H9 (cell line): ENCODE measurements at places on chromosomes 2 and 18.

DNA sequence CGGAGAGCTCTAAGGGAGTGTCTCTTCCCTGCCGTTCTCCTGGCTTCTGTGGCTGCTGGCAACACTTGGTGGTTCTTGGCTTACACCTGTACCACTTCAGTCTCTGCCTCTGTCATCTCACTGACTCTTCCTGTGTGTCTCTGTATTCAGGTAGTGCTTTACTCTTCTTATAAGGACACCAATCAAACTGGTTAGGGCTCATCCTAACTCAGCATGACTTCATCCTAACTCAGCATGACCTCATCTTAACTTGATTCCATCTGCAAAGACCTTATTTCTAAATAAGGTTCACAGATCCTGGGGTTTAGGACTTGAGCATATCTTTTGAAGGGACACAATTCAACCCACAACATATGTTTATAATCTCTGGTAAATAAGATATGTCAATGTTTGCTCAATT is 51.6 kb upstream of the DSEL start:
- DNase-seq, result no peak

GRCh38 chr2:71801969-71802368 is 345.7 kb downstream of the CYP26B1 start:
- peak; percentile 88 for DNase-seq

DNA sequence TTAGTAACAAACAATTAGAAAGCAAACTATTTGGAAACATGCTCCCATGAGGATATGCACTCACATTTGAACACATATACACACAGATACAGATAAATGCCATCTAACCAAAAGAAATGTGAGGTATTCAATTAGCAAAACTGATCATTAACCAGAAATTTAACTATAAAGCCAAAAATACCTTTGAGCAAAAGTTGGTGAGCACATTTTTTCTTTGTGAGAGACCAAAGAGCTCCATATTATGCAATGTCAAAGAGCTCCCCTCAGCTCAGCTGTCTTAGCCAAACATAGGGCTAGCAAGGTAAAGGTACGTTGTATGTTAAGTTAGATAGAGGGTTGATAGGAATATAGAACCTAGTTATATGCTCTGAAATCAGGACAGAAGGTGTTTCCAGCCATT is 43.8 kb downstream of the CYBRD1 start:
- DNase-seq, result no peak

DNA sequence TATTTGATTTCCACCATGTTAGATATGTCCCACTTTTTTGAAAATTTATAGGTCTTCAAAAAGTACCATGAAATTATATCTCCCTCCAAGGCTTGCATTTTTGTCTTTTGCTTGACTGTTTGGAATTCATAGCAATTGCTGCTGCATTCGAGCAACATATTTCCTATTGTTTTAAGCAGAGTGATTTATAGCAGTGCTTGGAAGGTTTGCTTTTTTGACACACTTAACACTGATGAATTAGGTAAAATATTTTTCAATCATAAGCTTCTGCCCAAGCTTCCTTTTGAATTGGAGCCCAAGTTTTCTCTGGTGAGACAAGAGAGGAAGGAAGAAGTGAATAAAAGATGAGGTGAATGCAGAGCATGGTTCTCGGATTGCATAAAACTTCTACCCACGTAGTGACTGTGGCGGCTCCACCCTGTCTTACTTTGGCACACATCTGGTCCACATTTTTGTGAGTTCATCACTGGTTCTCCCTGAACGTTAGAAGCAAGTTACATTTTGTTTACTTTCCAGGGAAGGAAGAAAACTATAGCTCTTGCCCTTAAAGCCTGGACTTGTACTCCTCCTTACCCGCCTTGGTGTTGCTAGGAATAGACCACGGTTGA is 667.0 kb downstream of the TSN start:
- no peak for DNase-seq

DNA sequence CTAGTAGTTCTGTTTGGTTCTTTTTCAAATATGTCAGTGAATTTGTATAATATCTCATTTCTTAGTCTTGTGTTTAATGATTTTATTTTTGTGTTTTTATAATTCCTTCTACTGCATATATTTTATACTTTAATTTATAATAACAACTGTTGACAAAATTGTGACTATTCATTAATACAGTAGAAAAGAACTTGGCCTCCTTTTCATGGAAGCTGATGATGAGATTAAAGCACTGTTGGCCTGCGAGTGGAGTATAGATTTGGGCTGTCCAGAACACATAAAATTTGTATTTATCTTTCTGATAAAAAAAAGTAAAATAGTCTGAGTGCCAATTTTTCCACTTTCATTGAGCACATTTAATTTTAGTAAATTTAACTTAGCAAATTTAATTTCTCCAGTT is 12.1 kb downstream of the CFLAR start:
- no peak for DNase-seq

GRCh38 chr18:4246374-4246773 is 208.7 kb downstream of the DLGAP1 start:
- DNase-seq, result no peak

- DNase-seq, result peak; percentile 70
These were observed 111.8 kb downstream of the STPG4 start for GRCh38 chr2:47043142-47043890.

- no peak for DNase-seq
These were observed 48.1 kb downstream of the MYOM1 start for GRCh38 chr18:3171631-3172030.

- peak; percentile 45 for DNase-seq
These were observed 23.7 kb upstream of the MYO5B start for GRCh38 chr18:50218432-50219197.

DNA sequence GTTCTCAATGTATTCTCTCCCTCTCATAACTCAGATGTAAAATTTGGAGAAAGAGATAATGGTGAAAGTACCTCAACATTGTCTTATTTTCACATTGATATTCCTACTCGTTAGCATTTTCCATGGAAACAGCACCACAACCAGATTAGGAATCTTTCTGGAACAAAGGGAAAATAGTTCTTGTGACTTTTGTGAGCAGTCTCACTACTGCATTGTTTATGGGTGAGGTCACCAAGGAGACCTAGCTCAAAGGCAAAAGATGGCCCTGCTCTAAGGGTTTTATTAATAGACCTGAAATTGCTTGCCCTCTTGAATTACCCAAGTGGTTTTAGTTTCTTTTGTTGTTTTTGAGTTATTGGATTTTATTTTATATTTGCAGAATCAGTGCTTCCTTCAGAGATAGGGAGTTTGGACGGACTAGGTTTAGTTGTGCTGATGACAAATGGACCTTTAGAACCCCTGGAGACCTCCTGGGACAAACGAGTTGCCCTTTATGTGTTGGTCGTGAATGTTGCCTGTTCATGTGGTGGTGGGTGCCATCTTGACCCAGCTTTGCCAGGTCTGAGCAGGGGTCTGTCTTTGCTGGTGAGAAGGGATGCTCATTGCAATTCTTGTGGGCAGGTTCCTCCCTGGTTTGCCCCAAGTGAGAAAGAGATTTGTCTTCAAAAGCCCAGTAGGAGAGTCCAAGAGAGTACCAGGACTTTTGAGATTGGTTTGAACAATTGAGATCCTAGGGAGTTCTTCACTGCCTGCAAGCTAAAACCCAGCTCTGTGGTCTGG is 58.1 kb downstream of the INPP4A start:
- no peak for DNase-seq

DNA sequence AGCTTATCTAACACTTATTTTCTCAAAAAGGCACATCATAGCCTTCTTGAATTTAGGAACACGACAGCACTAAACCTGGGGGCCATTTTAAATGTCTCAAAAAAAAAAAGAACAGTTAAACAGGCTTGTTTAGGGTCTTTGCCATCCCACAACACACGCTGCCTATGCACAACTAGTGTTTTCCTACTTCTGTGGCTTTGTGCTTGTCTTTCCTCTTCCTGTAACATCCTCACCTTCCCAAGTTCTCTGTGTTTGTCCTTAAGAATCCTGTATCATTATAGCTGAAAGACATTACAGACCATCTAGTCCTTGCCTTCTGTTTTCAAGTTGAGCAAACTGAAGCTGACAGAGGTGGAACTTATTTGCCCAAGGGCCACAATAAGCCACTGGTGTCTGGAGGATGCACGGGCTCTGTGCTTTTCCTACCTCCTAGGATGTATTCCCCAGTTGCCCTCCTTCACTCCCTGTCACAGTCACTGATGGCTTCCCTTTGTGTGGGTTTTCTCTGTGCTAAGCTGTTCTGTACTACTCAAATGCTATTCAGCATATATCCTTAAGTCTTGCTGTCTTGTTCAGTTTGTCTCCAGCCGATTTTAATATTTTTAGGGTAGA is 22.6 kb downstream of the SNRPD1 start:
- no peak for DNase-seq

DNA sequence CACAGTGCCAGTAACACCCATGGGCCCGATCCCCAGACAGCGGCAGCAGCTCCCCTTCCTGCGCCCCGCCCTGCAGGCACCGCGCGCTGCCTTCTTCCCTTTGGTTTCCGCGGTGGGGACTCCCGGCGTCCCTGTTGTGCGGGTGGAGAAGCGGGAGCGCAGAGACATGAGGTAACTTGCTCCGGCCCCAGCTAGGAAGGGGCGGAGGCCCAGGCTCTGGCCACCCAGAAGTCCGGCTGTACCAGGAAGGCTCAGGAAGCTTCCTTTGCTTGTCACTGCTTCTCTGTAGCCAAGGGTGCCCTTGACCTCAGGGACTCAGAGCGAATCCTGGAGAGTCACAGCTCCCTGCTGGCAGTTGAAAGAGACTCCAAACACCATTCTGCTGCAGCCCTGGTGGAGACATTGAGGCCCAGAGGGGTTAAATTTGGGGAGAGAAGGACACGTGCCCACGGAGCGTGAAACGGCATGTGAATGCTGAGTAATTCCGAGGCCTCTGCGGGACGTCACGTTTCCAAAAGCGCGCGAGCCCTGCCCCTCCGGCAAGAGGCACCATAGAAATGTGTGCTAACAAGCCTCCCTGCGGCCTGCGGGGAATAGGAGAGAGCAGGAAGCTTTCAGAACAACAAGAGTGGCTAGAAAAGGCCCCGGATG is 6.7 kb upstream of the ADCY3 start:
- peak; percentile 52 for DNase-seq

GRCh38 chr2:1773883-1774282 is 29.6 kb upstream of the PXDN start:
- peak; percentile 11 for DNase-seq

- no peak for DNase-seq
These were observed 244.2 kb upstream of the BOD1L2 start for GRCh38 chr18:56902653-56903052.

GRCh38 chr2:219621935-219622334 is 5.5 kb upstream of the SLC4A3 start:
- DNase-seq, result no peak
